Adipose tissue (tissue), 3 donors: ENCODE measurements at places on chromosomes 4 and X. TPM values are rescaled to one million over a fixed set of nuclear protein-coding genes. Genes with fewer than 3 reads are reported as not detected.

REELD1 gene
- polyA plus RNA-seq = 0.24 TPM

NAAA gene
- polyA plus RNA-seq = 8.0 TPM

SPANXC gene
- polyA plus RNA-seq = not detected

DAPP1 gene
- 1.2 TPM for polyA plus RNA-seq

FRMPD3 gene
- polyA plus RNA-seq = 0.11 TPM

SORCS2 gene
- polyA plus RNA-seq = 0.22 TPM

SATL1 gene
- not detected for polyA plus RNA-seq

BMP3 gene
- 0.01 TPM for polyA plus RNA-seq

NHSL2 gene
- 3.8 TPM for polyA plus RNA-seq

MAP3K15 gene
- 0.22 TPM for polyA plus RNA-seq

FHIP1A gene
- polyA plus RNA-seq = 0.11 TPM

RXFP1 gene
- not detected for polyA plus RNA-seq

STK32B gene
- polyA plus RNA-seq = 1.3 TPM

TLR2 gene
- polyA plus RNA-seq = 2.3 TPM

GUCY1A1 gene
- 6.1 TPM for polyA plus RNA-seq
